Lung microvascular endothelial cell (primary cell): ENCODE measurements at places on chromosomes 1 and 21. TPM values are rescaled to one million over a fixed set of nuclear protein-coding genes. Genes with fewer than 3 reads are reported as not detected.

Gene MRPL37
- 35.5 and 46.2 TPM in 2 replicates for total RNA-seq

Gene RFX5
- total RNA-seq = 32.9 and 38.3 TPM in 2 replicates

Gene WNT4
- 0.22 and 0.40 TPM in 2 replicates for total RNA-seq

Gene SLC9A1
- total RNA-seq = 3.6 and 4.1 TPM in 2 replicates

Gene CNKSR1
- total RNA-seq = not detected in 2 replicates

Gene GJA4
- total RNA-seq = 47.2 and 60.8 TPM in 2 replicates

Gene UMODL1
- total RNA-seq = not detected in 2 replicates

Gene ANXA9
- total RNA-seq = not detected in 2 replicates

Gene TMCC2
- 0.40 and 0.44 TPM in 2 replicates for total RNA-seq

Gene MASP2
- total RNA-seq = not detected in 2 replicates

Gene SSU72
- 49.3 and 50.8 TPM in 2 replicates for total RNA-seq

Gene NUP210L
- under 0.01 and 0.20 TPM in 2 replicates for total RNA-seq

Gene FMO3
- total RNA-seq = not detected in 2 replicates

Gene DISP3
- under 0.01 TPM in 2 replicates for total RNA-seq

Gene TNNI3K
- total RNA-seq = 0.22 TPM in 1 of 2 replicates, not detected in the other

Gene CHD5
- total RNA-seq = under 0.01 TPM in 2 replicates

Gene ELF3
- total RNA-seq = under 0.01 TPM in 1 of 2 replicates, not detected in the other

Gene CASQ2
- not detected in 2 replicates for total RNA-seq

Gene CSMD2
- under 0.01 TPM in 2 replicates for total RNA-seq

Gene RSPH1
- not detected in 2 replicates for total RNA-seq

Gene TTC22
- total RNA-seq = under 0.01 TPM in 1 of 2 replicates, not detected in the other

Gene FCRLB
- total RNA-seq = 0.20 and 0.44 TPM in 2 replicates

Gene OR2M3
- total RNA-seq = not detected in 2 replicates

Gene PROX1
- total RNA-seq = 52.3 and 86.7 TPM in 2 replicates

Gene OR14K1
- not detected in 2 replicates for total RNA-seq

Gene OR10J1
- not detected in 2 replicates for total RNA-seq

Gene RNU1-1
- total RNA-seq = under 0.01 and 5,258 TPM in 2 replicates

Gene PIAS3
- 4.1 and 4.8 TPM in 2 replicates for total RNA-seq

Gene PPFIA4
- under 0.01 TPM in 2 replicates for total RNA-seq

Gene LSS
- total RNA-seq = 41.8 and 52.6 TPM in 2 replicates

Gene KLF17
- total RNA-seq = not detected in 2 replicates

Gene KRTAP7-1
- total RNA-seq = not detected in 2 replicates

Gene C8B
- total RNA-seq = not detected in 2 replicates

Gene FAM72A
- 3.0 and 3.7 TPM in 2 replicates for total RNA-seq

Gene JAK1
- total RNA-seq = 124 and 125 TPM in 2 replicates

Gene B4GALT2
- 40.1 and 41.9 TPM in 2 replicates for total RNA-seq

Gene TSSK3
- not detected in 2 replicates for total RNA-seq

Gene FABP3
- 0.20 and 0.87 TPM in 2 replicates for total RNA-seq

Gene FOXO6
- total RNA-seq = not detected in 2 replicates

Gene OR2T29
- not detected in 2 replicates for total RNA-seq

Gene IFNLR1
- under 0.01 TPM in 1 of 2 replicates, not detected in the other for total RNA-seq

Gene SLC25A34
- 0.22 and 0.60 TPM in 2 replicates for total RNA-seq

Gene PTPN7
- total RNA-seq = not detected in 2 replicates

Gene DCLRE1B
- total RNA-seq = 1.4 and 1.5 TPM in 2 replicates

Gene LRRIQ3
- total RNA-seq = under 0.01 and 0.22 TPM in 2 replicates

Gene USH2A
- not detected in 2 replicates for total RNA-seq

Gene ARHGAP29
- total RNA-seq = 144 and 201 TPM in 2 replicates

Gene CD101
- under 0.01 and 0.44 TPM in 2 replicates for total RNA-seq

Gene NTMT2
- not detected in 2 replicates for total RNA-seq

Gene C1QTNF12
- total RNA-seq = 0.20 and 0.22 TPM in 2 replicates

Gene GNG12
- total RNA-seq = 149 and 229 TPM in 2 replicates

Gene EFNA3
- total RNA-seq = 0.79 and 1.3 TPM in 2 replicates

Gene PALMD
- total RNA-seq = 22.2 and 30.3 TPM in 2 replicates
